ENCODE measurements at places on chromosomes 5 and 9.

DNA sequence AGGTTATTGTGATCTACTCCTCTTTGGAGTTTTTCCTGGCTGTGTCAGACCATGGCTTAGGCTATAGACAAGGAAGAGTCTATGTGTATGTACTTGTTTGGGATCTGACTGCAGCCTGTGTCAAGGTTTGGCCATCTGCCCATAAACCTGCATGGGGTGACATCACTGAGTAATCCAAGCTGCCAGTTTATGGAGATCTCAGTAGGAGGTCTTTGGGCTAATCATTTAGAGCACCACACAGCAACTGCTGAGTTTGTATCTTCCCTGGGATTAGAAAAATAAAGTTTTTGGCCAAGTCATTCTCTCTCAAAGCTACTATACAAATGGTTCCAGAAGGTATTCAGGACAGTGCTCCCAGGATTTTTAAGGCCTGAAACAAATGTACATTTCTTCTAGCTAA, 65.5 kb upstream of the HSPB3 start:
- no peak for DNase-seq

- no peak for DNase-seq
These were observed 246.8 kb downstream of the IZUMO3 start for GRCh38 chr9:24298912-24299311.

DNA sequence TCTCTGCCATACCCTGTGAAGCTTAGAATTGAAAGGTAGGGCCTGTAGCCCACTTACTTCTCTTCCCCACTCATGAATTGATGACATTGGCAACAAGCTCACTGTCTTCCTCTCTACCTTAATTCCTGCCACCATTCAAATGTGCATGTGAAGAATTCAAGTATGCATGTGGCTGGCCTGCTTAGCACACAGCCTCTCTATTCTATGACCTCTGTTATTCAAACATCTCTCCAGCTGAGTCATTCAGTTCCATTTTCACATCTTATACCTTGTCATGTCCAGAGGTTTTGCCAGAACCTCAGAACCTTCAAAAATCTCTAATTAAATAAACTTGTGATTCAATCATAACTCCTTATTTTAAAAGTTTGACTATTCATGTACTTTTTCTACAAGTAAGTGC, 114.7 kb upstream of the MAN2A1 start:
- no peak for DNase-seq

GRCh38 chr9:79880626-79881025, 308.9 kb downstream of the TLE4 start:
- DNase-seq, result peak; percentile 54

GRCh38 chr5:32043105-32043504, 131.0 kb downstream of the GOLPH3 start:
- no peak for DNase-seq

- DNase-seq, result no peak
These were observed 55.0 kb upstream of the IER5L start for GRCh38 chr9:129232839-129233591.

DNA sequence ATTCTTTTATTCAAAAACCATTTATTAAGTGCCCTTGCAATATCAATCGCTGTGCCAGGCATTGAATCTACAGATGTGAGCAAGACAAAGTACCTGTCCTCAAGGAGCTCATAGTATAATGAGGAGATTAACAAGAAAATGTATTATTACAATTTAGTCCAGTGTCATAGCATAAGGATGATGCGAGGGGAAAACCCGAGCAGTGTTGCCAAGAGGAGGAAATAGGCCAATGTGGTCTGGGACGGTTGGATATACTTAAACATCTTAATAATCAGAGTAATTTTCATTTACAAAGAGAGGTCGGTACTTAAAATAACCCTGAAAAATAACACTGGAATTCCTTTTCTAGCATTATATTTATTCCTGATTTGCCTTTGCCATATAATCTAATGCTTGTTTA, 18.5 kb downstream of the CD274 start:
- no peak for DNase-seq
